GM23338 (cell line): ENCODE measurements at places on chromosomes 2 and 18. TPM values are rescaled to one million over a fixed set of nuclear protein-coding genes. Genes with fewer than 3 reads are reported as not detected.

The OR6B2 gene
- not detected in 2 replicates for total RNA-seq

The AOX1 gene
- total RNA-seq = 3.1 and 5.0 TPM in 2 replicates

The MAP3K19 gene
- not detected in 2 replicates for total RNA-seq

The TEKT4 gene
- total RNA-seq = not detected in 2 replicates

The CYRIA gene
- 3.9 and 5.3 TPM in 2 replicates for total RNA-seq

GRCh38 chr2:96874198-96874831 lies 4.4 kb upstream of the SEMA4C start:
- DNase-seq = peak; percentile 35

DNA sequence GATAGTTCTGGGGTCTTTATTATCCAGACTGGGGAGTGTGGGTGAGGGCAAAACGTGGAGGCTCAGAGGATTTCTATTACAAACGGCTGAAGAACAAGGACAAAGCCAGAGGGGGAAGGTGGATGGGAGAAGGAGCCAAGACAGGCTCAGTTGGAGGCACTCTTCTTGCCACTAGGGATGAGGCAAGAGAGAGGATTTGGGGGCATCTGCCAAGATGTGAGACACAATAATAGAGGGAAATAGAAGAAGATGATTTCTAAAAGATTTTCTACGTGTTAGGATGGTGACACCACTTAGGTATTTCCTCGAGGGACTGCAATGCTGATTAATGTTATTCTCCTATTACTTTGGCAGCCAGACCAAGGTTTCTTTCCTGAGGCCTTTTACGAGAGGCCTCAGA lies 71.8 kb downstream of the APOB start:
- DNase-seq = no peak

DNA sequence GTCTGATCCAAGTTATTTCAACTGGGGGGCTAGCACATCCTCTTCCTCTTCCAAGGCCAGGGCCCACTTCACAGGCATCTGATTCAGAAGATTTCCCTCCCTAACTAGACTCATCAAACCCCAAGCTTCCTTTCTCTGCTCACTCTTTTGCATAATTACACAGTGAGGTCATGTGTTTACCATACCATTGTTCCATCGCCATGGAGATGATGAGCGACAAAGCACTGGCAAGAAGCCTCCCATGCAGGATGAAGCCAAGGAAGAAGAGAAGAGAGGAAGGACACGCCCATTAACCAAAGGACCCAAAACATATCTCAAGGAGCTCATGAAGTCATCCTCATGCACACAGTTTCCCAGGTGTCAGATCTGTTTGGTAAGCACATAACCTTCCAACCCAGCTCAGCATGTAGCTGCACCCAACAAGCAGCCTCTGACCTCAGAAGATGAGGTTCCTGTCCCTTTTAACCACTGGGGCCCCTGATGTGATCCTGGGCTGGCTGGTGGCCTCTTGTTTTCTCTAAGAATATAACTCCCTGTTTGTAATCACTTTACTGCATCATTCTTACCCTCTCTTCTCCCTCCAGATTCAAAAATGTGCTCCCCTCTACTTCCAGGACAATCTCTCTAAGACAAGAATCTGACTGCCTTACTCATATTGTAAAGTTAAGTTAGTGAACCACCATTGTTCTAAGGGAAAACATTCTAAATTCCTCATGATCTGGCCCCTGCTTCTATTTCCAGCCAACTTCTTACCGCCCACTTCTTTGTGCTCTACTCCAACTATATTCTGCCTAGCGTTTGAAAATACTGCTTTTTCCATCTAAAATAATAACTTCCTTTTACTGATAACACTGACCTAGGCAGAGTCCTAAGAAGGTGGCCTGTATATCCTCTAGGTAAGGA lies 190.1 kb downstream of the TTC32 start:
- DNase-seq = peak; percentile 63

DNA sequence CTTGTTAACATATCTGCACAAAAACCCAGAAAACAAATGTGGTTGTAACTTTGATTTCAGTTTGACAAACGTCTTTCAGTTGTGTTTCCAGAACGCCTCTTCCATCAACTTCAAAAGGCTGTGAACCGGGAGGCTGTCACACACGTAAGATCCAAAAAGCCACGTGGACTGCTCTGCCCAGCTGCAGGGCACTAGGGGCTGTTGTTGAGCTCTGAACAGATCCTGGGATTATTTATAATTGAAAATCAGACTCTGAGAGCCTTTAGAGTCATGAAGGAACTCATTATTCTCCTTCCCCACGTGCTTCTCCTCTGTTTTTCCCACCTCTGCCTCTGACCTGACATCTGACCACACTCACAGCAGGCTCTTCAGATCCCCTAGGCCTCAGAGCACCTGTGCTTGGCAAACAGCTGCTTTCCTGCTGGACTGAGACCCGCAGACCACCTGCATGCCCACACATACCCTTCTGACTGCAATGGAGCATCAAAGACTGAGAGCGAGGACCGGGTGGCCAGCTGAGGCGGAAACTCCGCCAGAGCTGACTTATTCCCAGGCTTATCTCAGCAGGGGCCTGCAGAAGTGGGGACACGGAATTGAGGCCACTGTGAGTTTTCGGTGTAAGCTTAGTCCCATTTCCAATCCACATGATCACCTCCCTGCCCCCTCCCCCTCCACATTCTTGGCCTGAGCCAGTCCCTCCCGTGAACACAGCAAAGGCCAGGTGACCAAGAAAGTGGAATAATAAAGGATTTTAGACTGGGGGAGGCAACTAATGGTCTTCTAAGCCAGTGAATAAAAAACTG lies 114.8 kb downstream of the ATL2 start:
- DNase-seq = no peak

GRCh38 chr18:23503963-23504344 lies 643 bp downstream of the RMC1 start:
- peak; percentile 24 for DNase-seq

DNA sequence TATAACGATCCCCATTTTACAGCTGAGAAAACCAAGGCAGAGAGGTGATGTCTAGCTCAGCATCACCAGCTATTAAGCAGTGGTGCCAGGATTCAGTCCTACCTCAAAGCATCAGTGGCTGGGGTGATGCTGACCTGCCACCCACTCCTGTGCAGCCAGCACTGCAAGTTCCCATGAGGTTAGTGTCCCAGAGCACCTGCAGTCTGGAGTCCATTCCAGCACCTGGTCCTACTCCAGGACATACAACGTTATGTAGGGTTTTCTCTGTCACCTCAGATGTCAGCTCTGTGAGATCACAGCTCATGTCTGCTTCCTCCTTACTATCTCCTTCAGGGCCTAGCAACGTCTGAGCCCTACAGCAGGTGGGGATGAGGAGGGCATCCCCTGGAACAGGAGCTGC lies 328.0 kb upstream of the HS6ST1 start:
- no peak for DNase-seq

DNA sequence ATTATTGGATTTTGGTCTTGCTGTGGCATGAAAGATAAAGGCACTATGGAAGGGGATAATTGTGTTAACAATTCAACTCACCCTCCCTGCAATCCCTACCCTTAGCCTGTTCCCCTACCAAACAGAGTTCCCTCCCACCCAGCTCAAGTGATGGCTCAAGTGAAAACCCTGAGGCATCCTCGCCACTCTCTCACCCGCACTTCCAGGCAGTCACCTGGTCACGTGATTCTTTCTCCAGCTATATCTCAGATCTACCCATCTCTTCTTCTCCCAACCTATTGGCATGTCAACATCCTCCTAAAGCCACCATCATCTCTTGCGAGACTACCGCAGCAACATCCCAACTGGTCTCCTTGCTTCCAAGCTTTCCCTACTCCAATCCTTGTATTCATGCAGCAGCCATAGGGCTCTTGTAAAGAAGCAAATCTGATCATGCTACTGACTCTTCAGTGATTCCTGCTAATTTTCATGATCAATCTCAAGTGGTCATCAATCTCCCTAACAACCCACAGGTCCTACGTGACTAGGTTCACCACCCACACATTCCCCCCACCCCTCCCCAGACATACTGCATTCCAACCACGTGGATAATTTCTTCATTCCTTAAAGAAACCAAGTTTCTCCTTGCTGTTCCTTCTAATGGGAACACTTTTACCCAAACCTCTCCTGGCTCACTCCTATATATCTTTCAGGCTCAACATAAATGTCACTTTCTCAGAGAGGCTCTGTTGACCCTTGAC lies 66.7 kb downstream of the MBD2 start:
- no peak for DNase-seq

DNA sequence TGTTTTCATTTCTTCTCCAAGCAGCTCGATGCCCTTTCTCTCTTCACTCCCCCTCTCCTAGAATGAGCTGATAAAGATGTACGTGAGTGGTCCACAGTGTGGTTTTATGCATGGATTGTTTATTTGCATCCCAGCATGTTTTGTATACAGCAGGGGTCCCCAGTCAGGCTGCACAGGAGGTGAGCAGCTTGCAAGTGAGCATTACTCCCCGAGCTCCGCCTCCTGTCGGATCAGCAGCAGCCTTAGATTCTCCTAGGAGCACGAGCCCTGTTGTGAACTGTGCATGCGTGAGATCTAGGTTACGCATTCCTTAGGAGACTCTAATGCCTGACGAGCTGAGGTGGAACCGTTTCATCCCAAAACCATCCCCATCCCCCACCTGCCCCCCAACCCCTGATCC lies 262.6 kb downstream of the AGAP1 start:
- peak; percentile 36 for DNase-seq

- no peak for DNase-seq
These were observed 215.0 kb downstream of the IRS1 start for GRCh38 chr2:226584518-226585055.

GRCh38 chr18:11849841-11850634 lies 1.2 kb upstream of the CHMP1B start:
- peak; percentile 54 for DNase-seq

DNA sequence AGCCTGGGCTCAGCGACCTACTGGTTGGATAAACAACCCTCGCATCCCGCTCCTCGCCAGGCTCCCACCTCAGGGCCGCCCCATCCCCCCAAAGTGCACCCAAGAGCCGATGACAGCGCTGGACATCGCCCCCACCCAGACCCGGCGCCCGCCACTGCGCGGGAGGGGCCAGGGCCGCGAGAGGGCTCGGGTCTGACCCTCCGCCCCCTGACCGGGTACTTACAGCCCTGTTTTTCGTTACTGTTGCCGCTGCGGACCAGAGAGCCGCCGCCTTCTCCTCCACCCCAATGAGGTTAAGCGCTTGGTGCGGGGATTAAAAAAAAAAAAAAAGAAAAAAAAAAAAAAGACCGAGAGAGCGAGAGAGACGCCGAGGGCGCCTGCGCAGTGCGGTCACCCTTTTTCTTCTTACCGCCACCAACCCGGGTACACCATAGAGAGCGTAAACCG lies at the start of gene CLASP1:
TSS of gene CLASP1 (minus strand) at position 314 of the 447 bp plus-strand sequence. CDS start 43,567 bp downstream, outside the sequence.
- DNase-seq = peak; percentile 67
